ENCODE measurements at places on chromosomes 11 and 22. TPM values are rescaled to one million over a fixed set of nuclear protein-coding genes. Genes with fewer than 3 reads are reported as not detected.

DNA sequence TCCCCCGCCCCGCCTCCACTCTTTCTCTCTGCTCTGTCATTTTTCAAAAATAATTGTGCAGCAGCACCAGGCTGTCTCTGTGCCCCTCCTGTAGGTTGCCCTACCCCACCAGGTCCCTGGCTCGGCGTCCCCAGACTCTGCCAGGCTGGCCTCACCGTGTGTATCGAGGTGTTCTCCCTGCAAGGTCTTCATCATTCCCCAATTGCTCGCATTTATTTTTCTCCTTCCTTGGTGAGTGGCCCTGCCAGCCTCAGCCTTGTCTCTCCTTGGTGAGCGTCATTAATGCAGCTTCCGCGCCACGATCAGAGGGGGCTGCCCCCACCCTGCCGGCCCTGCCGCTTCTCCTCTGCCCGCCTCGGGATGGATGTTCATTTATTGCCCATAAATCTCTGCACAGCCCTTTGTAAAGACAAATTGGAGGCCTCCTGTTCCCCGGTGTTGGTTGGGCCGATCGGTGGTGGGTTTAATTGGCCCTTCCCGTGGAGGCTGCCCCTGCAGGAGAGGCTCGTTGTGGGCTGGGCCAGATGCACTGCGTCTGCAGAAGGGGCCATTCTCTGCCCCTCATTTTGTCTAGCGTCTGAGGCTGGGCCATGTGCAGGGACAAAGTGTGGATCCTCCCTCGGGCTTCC is 33.2 kb downstream of the RTN4R start:
- DNase-seq, result no peak

- DNase-seq, result peak; percentile 18
Measured at GRCh38 chr11:69807106-69807815, 12.0 kb downstream of the FGF3 start.

DNA sequence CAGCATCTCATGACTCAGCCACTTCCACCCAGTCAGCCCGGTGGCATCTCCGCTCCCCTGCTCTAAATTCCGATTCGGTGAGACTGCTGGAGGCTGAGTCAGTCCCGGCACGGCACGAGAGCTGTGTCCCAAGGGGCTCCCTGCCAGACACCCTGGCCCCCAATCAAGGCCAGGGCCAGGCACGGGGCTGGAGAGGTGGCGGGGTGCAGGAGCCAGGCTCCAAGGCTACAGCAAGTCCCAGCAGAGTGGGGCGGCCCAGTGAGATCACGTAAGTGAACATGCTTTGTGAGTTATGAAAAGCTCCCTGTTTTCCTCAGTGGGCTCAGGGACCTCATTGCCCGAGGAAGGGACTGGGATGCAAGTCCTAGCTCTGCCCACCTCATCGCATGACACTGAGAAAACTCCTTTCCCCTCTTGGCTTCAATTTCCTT is 3.0 kb downstream of the C11orf68 start:
- peak; percentile 99 for DNase-seq

DNA sequence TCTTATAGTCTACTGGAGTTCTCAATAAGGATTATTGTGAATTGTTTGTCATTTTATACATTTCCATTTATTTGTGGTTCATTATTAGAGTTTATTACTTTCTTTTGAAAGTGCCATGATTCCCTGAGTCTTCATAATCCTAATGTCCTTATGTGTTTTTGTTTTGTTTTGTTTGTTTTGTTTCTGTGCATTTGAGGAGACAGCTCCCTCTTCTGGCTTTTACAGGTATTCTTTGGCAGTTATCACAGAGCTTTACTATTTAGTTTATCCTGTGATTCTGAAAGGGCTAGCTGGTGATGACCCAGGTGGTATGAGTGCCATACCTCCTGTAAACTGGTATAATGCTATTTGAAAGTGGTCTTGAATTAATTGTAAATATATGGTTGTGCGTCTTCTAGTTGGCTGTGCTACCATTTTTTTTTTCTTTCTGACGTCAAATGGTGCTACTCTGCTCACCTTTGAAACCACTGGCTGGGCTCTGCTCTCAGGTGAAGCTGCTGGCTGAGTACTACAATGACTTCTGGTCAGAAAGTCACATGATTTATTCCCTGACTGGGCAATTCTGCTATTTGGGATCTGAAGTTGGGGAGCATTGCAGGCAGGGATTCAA is 751.2 kb downstream of the JRKL start:
- no peak for DNase-seq

DNA sequence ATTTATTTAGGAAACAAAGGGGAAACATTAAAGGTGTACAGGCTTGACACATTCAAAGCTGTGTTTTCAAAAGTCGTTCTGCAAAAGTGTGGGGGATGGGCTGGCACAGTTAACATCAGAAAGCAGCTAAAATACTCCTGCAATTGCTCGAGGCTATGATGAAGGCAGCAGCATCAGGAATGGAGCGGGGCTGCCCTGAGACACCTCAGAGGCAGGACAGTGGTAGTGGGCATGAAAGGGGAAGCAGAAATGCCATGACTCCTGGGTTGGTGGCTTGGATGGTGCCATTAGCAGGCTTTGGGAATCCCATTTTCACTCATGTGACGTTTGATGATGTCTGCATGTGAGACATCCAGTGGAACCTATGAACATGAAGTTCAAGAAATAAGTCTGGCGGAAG is 646 bp downstream of the NCAPD3 start:
- no peak for DNase-seq

DNA sequence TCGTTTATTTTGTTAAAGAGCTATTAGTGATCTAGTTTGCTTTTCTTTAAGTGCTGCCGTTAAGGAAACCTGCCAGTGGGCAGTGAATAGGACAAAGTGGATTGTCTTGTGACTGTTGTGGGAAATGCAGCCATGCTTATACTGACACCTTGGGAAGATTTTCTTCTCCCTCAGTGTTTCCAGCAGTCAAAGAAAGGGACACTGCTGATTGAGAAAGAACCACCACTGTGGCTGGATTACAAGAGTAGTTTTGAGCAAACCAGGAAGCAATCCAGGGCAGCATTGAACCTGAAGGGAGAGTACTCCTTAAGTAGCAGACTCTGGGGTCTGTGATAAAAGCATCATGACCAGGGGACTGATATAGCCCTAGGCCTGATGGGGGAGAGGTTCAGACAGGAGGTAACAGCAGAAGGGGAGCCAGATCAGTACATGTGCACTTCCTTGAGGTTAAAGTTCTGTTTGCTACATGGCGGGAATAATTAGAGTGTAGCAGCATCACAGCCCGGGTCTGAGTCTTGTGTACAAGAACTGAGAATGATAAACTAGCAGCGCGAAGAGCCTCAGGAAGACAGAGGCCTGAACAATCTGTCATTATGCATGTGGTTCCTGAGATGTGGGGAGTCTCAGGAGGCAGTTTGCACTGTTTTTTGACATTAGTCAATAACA is 167.8 kb downstream of the C11orf91 start:
- DNase-seq, result no peak

- DNase-seq, result no peak
Measured at GRCh38 chr22:42596863-42597530, 17.7 kb downstream of the POLDIP3 start.

DNA sequence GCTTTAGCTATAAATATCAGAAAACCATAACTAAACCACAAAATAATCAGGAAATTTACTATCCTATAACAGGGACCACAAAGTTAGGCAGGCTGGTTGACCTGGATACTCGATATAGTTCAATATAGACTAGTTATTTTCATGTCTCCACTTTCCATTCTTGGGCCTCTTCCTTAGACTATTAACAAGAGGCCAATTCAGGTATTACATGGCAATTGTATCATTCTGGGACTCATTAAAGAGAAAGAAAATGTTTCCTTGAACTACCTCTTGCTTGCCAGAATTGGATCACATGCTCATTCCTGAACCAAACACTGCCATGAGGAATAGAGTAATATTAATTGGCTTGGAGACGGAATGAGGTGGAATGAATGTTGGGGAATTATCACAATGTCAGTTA is 76.0 kb downstream of the EIF3M start:
- no peak for DNase-seq

DNA sequence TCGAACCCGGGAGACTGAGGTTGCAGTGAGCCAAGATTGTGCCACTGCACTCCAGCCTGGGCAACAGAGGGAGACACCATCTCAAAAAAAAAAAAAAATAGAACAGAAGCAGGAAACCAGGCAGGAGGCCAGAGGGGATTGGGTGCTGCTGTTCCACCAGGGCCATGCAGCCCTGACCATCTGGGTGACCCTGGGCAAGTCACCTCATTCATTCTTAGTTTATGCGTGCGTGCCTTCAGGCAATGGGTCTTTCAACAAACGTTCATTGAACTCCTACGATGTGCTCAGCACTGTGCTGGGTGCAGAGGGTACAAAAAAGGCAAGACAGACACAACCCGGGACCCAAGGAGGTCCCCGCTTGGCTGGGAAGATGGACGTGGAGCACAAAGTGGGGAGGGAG is 18.3 kb downstream of the RPL3 start:
- no peak for DNase-seq

- no peak for DNase-seq
Measured at GRCh38 chr22:46777609-46777970, 15.1 kb downstream of the TBC1D22A start.

DNA sequence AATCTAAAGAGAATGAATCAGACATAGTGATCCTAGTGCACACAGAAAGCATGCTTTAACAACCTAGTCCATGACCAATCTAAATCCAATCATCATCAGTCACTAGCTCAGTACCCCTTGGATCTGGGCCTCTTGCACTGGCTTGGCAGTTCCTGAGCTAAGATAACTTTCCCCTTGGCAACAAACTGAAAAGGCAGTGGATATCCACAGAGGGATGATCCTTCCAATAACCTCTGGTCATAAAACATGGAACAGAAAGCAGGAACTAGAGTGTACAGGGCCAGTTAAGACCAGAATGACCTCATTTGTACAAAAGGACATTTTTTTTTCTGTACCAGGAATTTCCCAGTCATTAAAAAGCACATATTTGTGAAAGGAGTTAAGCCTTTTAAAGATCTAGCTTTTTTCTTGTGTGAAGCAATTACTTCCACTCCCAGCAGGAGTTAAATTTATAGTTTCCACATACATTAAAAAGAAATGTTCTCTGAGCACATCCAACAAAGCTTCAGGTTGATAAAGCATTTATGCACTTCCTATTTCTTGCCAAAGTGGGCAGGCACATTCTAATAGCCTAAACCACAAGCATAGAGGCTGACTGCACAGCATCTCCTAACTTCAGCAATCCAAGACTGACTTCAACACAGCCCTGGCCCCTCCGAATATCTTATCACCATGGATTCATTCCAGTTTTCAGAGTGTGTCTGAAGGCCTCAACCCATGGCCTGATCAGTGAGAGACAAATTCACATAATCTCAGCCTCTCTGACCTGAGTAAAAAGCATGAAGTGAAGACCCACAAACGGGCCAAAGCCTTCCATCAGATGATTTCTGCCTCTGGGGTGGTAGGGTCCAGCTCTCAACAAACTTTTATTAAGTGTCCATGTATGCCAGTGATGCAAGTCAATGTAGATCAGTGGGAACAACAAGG is 29.9 kb downstream of the GUCY1A2 start:
- DNase-seq, result peak; percentile 1

- no peak for DNase-seq
Measured at GRCh38 chr11:114398303-114398920, 1.9 kb downstream of the C11orf71 start.

- no peak for DNase-seq
Measured at GRCh38 chr11:69974528-69974927, 103.6 kb upstream of the ANO1 start.

DNA sequence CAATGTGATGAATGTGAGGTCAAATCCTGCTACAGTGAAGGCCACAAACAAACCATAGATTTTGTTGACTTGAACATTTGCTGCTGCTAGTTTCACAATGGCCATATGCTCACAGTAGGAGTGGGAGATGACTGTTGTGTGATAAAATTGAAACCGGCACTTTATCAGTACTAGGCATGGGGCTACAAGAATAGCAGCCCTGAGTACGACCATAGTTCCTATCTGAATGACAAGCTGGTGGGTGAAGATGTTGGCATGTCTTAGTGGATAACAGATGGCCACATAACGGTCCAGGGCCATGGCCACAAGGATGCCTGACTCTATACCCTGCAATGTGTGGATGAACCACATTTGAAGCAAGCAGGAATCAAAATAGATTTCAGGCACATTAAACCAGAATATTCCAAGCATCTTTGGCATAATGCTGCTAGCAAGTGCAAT is 2.8 kb downstream of the OR52A1 start:
- no peak for DNase-seq

GRCh38 chr11:68038718-68039525 is at the start of gene TCIRG1:
TSS of gene TCIRG1 (plus strand) at chr11:68039025. CDS start at chr11:68041272, 2,247 bp downstream.
- DNase-seq, result peak; percentile 70

DNA sequence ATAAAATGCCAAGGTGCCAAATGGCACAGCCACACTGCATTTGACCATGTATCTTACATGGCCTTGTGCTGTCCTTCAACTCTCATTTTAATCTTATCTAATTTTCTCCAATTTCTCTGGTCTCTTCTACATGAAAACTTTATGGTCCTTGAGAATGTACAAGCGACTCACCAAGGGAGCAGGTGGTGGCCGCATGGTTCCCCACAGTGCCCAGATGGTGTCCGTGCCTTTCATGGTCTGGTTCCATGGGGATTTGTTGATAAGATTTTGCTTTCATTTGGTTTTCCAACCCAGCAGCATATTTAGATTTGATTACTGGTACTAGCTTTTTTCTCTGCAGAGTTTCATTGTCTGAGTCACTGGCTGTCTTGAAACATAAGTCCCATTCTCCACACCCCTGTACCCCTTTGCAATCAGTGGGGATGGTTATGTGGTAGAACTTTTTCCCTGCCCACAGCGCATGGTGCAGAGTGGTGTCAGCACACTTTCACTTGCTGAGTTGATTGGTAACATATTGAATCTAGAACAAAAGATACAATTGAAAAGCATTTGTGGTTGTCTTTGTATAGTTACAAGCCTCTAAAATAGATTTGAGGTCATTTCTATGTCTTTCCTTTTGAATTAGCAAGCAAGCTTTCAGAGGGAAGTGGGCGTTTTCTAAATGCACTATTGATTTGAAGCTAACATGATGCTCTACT is 24.1 kb downstream of the ZNRF3 start:
- peak; percentile 16 for DNase-seq

DNA sequence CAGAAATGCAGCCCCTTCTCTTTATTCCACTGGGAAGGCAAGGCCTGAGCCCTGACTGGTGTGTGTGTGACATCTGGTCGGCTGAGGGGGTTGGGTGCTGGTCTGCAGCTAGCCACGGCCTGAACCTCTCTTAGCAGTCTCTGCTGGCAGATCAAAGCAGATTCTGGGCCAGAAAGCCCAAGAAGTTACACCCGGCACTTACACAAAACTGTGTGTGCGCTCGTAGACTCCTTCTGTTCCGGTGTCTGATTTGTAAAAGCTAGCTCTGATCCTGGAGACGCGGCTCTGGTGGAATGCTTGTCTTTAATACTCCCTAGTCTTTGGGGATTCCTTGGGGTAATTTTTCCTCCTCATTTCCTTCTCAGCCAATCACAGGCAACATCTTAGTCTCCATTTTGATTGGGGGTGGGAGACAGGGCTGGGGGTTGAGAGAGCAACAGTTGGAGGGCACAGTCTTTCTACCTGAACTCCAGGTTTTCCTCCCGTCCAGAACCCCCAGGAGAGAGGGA is 5.5 kb downstream of the PKNOX2 start:
- peak; percentile 19 for DNase-seq

Gene KCNJ1
- not detected for polyA plus RNA-seq

Gene SNX32
- polyA plus RNA-seq, result 0.69 TPM

Gene JHY
- polyA plus RNA-seq, result 0.46 TPM

Gene P2RY6
- polyA plus RNA-seq, result 0.37 TPM

Gene WEE1
- 26.5 TPM for polyA plus RNA-seq

Gene SPINDOC
- polyA plus RNA-seq, result 29.9 TPM

Gene FAT3
- 0.53 TPM for polyA plus RNA-seq

All from IMR-90 (cell line).